DMS153 (cell line): ENCODE measurements at places on chromosomes 4 and X.
A peak's percentile ranks its signal among the peaks of the same experiment; 100 is the strongest.

- no peak for DNase-seq
Observed at GRCh38 chr4:38703635-38704034, 39.6 kb downstream of the KLF3 start.

GRCh38 chrX:112687189-112687691, 7.5 kb upstream of the LHFPL1 start:
- DNase-seq, result no peak

- peak; percentile 22 for DNase-seq
Observed at GRCh38 chr4:151276787-151277562, at the start of gene PRSS48. PRSS48 (plus strand) TSS chr4:151277161; CDS start chr4:151277173, 12 bp downstream.

- no peak for DNase-seq
Observed at GRCh38 chrX:97021680-97022079, 138.0 kb downstream of the RPA4 start.
